ENCODE measurements at places on chromosomes 3 and 15.

- no peak for DNase-seq
Observed at GRCh38 chr3:124092811-124093210, 100.9 kb upstream of the ROPN1 start.

DNA sequence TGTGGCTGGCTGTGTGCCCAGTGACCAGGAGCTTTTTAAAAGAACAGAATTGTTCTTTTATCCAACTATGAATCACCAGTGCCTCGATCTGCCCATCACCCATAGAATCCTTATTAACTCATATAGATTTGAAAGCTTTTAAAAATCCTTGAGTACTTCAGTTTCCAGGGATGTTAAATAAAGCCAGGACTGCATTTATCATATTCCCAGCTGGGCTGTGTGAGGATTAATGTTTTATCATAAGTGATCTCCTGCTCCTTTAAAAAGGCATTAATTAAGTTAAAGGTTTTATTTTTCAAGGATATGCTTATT lies 234.0 kb downstream of the MYRIP start:
- no peak for DNase-seq

GRCh38 chr3:38549082-38549481 lies 52.9 kb downstream of the EXOG start:
- DNase-seq: no peak

GRCh38 chr3:119747357-119747756 lies 34.5 kb upstream of the NR1I2 start:
- no peak for DNase-seq

DNA sequence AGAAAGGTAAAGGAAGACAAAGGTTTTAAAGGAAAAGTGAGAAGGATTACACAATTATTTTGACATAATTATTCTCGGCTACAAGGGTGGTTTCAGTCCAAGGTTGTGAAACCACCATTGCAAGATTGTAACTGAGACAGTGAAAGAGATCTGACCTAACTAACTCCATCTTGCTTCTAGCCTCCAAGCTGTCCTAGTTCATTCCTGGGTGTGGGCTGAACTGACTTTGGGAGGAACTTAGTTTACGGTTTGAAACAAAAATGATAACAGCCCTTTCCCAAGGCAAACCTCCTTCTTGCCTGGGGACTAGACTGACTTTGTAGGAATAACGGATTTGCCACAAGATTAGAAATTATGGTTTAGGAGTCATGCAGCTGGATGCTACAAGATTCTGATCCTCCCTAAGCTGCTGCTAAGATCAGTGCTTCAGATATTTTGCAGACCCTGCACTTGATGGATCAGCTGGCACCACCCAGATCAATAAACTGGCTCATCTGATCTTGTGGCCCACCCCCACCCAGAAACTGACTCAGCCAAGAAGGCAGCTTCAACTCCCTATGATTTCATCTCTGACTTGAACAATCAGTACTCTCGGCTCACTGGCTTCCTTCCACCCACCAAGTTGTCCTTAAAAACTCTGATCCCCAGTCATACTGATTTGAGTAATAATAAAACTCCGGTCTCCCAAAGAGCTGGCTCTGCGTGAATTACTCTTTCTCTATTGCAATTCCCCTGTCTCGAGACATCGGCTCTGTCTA lies 57.7 kb upstream of the AADACL2 start:
- no peak for DNase-seq

DNA sequence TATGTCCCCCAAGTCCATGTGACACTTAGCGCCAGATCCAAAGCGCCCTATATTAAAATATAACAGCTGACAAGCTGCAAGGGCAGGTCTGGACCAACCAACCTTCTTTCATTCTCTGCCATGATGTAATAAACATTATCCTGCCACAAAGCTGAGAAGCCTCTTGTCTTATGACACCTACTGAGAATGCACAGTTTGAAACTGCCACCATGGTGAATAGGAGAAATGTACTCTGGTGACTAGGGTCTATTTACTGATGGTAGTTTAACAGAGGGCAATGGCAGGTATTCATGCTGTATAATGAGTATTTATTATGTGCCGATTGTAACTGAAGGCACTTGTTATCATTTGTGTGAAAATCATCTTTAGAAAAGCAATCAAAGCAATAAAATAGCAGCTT lies 634.0 kb downstream of the OTOL1 start:
- DNase-seq: no peak

DNA sequence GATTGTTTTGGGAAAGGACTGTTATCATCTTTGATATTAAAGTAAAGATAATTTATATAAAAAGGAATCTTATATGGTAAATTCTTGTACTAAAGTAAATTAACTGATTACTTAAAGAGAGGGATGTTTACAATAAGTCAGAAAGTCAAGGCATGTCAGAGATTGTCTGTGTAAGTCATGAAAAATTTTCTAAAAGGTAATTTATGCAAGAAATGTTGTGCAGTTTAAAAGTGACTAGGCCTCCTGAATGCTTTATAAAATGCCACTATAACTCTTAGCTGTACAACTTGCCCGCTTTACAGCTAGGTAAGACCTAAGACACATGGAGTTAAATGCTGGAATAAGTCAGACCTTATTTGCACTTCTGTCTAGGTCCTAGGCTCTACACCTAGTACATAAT lies 692.9 kb downstream of the GBE1 start:
- no peak for DNase-seq

DNA sequence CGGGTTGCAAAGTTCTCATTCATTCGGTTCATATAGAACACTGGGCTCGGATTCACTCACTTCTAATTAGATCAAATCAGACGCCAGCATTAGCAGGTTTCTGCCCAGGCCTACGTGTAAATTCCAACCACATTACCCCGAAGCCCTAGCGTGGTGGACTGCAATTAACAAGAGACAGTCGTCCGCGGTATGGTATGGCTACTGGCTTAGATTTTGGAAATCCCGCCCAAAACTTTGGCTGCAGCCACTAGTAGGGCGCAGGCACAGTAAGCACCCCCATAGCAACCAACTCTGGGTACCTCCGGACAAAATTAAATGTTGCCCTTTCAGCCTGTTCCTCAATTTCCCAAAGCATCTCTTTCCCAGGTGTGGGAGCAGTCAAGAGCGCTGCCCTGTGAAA lies 771 bp downstream of the RARRES1 start:
- no peak for DNase-seq

GRCh38 chr15:38453971-38454695 lies at the start of gene FAM98B:
Gene FAM98B (plus strand): TSS chr15:38454127. CDS start chr15:38454162, 35 bp downstream.
- peak; percentile 94 for DNase-seq

DNA sequence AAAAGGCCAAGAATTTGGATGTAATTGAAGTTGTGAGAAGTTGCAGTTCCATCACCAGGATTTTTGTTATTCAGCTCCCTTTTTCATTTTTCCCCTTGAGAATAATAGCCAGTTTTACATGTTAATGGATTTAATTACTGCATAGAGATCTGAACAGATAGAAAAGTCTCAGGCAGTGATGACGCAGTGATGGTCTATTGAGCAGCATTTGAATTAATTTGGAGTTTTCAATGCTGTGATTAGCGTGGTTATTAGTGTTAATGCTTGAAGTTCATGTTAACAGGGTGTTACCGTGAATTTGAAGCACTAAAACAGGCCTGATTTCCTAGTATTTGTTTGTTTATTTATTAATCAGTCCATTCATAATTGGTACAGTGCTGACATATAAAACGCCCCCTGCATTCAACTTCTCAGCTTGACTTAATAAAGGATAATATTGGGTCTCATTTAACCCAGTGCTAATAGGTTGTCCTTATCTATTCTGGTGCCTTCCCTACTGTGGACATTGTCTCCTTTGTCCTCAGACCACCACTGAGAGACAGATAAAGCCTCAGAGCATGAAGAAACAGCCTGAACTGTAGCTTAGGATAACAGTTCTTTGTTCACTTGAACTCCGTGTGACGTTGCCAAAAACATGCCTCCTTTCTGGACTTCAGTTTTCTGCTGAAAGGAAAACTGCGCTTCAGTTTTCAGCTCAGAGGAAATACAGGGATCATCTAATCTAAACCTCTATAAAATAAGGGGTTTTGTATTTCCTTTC lies 82.4 kb downstream of the RTP4 start:
- no peak for DNase-seq

DNA sequence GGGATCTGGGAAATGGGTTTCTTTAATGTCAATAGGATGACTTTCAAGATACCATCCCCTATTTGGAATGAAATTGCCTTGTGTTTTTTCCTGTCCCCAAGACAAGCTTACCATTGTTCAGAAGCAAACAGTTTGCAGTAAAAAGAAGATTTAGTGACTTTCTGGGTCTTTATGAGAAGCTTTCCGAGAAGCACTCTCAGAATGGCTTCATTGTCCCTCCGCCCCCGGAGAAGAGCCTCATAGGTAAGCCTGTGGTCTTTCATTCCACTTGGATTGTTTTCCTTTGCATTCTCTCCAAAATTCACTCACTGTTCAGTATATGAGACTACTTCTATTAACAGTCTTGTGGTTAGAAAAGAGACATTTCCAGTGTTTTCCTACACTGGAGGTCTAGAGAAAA lies 25.6 kb upstream of the SNX22 start:
- no peak for DNase-seq

- DNase-seq: no peak
Observed at GRCh38 chr15:77865106-77865610, 212.4 kb downstream of the TBC1D2B start.

DNA sequence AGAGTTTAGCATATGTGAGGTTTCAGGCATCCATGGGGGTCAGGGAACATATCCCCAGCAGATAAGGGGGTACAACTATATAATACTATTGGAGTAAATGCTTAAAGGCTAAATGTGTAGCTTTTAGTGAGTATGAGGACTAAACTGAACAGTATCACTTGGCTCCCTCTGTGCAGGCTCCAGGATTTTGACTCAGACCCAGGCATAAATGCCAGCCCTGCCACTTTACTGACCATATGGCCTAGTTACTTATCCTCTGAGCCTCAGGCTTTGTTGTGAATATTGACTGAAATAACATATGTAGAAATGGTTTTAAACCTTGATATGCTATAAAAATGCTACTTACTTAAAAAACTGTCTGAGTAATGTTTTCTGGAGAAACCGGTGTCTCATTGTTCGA lies 151.6 kb downstream of the CHST2 start:
- DNase-seq: no peak

DNA sequence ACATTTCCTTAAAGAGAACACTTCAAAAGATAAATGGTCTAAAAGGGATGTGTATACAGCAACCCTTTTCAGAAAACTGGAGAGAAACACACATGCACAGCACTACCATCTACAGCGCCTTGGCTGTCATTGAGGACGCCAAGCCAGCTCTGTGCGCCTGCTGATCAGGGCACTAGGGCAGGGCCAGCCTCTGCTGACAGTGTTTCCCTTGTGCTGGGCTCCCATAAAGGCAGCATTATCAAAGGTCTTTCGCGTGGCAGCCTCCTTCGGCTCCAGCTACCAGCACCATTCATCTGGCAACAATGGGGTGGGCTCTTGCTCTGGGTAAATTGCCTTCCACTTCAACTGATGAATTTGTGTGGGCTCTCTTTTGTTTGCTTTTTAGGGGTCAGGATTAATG lies 53.4 kb downstream of the LDHAL6B start:
- DNase-seq: no peak

DNA sequence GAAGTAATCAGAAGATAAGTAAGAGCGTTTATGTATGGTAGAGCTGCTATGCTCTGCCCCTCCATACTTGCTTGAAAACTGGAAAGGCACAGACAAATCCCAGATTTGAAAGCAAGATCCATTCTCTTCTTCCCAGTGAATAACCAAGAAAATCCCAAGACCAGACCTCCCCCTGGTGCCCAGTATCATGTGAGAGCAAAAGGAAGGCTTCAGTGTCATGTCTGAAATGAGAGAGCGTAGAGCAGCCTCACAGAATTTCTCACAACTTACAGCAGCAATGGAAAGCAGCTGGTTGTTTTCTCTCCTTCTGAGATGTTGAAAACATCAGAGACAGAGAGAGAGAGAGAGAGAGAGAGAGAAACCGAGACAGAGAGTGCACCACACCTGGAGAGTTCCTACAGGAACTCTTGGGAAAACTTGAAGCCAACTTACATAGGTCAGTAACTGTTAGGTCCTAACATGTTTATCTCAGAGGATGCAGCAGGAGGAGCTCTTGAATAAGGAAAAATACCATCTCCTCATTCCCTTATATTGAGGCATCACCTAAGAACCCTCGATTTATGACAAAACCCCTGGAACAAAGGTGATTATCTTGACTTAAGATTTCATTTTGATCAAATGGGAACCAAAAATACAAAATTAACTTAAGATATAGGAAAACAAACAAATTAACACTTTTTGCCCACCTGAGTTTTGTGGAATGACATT lies 273.3 kb downstream of the NSUN3 start:
- DNase-seq: peak; percentile 1

DNA sequence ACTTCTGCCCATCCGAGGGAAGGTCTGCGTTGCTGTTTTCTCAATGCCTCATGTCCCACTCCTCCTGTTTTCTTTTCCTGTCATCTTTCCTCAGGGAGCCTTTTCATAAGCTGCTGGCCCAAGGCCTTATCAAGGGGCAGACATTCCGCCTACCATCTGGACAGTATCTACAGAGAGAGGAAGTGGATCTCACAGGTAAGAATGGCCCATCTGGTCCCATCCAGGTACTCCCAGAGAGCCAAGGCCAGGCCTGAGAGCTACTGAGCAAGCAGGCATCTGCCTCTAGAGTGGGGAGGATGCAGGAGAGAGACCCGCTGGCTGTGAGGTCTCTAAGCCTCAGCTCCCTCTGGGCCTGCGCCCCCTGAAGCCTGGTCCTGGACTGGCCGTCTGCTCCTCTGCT lies 81.5 kb upstream of the LIMD1 start:
- DNase-seq: no peak

GRCh38 chr15:95590533-95591044 lies 739.9 kb upstream of the NR2F2 start:
- DNase-seq: no peak

DNA sequence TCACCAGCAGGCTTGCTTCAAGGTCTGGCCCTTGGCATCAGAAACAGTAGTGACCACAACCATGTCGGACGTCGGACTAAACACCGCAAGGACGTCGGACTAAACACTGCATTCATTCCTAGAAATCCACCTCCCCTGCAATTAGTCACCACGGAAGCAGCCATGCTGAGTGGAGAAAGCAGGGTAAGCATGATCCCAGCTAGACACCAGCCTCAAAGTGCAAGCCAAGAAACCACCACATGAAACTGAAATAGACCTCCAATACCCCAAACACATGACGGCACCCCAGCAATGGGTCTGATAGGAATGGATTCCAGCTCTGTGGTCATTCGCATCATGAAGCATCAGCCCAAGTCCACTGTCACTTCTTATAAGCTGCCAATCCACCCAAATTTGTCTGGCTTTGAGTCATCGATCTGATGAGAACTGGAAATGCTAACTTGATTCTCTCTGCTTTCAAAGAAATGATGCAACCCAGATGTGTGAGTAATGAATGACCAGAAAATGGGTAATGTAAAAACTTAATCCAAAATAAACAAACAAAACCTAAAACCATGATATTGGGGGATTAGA lies 348.3 kb upstream of the TMCO5A start:
- no peak for DNase-seq

DNA sequence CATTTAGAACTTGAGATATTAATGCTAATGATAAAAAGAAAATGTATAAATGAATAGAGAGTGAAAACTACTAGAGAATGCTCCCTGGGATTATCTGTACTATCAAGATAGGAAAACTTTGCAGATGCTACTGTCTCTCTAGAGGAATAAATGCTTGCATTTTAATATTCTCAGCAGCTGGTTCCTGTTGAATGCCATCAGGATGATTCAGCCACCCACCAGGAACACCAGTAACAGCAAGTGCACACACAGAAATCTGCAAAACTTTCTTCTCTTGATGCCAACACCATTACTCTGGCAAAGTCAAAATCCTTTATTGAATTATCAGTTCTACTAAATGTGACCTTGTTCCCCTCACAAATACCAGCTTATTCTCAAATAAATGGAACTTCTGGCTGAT lies 148.4 kb downstream of the TIGIT start:
- no peak for DNase-seq
